ENCODE measurements at places on chromosomes 3 and 15. TPM values are rescaled to one million over a fixed set of nuclear protein-coding genes. Genes with fewer than 3 reads are reported as not detected.

DNA sequence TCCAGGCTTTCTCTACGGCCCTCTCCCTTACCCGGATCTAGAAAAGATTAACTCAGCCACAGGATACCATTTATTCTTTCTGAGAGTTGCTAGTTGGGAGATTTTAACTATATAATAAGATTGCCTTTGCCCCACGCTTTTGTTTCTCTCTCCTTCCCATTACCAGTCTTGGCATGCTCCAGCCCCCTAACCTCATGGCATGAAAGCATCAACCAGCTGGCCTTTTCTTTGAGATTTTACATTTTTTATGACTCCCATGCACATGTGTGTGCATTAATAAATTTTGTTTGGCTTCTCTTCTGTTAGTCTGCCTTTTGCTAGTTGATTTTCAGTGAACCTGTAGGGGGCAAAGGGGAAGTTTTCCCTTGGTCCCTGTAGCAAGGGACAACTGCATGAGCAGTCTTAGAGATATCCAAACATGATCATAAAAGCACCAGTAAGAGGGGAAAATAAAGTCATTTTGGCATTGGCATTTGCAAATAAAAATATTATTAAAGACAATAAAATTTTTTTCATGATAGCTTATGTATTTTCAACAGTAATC lies 73.6 kb downstream of the OXSM start:
- DNase-seq = no peak

- no peak for DNase-seq
These were observed 10.4 kb upstream of the ZFYVE19 start for GRCh38 chr15:40796512-40796911.

GRCh38 chr15:55552926-55553325 lies 35.2 kb downstream of the PYGO1 start:
- DNase-seq = peak; percentile 67

DNA sequence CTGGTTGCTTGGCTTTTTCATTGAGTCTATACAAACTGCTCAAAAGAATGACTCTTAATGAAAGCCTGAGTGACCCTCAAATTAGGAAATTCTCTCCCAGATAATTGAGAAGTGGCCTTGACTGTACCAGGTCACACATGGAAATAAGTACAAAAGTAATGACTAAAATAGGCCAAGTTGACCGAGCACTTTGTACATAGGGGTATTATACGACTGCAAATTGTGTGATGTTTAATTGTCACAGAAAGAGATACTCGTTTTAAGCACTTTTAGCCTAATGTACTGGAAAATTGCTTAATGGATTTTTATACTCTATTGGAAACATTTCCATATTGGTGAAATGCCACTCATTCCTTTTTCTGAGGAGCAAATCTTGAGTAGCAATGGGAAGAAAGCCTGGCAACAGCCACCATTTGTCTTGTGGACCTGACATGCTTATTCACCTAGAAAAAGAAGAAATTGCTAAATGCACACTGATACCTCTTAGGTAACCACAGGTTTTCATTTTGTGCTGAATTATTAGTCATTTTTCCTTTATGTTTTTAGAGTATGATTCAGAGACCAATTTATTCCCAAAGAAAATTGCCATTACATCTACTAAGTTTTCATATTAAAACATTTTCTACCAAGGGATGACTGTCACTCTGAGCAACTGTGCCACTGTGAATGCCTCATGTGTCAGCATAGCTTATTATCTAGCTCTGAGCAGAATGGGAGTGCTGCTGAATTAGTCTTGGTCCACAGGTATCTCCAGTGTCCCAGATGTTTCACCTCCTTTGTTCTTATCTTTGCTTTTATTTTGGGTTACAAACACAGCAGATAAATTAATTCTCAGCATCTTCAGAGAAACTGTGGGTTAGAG lies 8.9 kb upstream of the PXK start:
- no peak for DNase-seq

DNA sequence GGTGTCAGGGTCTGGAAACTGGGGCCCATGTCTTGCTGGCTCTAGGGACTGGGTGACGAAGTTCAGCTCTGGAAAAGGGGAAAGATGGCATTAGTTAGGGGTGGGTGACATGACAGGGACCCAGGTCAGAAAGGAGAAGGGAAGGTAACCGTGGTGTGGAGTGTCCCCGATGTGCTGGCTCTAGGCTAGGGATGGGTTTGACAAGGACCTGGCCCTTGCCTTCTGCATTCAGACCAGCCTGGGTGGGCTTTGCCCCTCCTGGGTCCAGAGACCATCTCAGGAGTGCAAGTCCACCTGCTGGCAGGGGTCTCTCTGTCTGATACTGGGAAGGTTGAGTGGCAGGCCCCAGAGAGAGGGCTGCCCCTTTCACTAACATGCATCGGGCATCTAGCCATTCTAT lies 28.7 kb upstream of the ATP2B2 start:
- DNase-seq = no peak

GRCh38 chr3:53236112-53236841 lies 19.5 kb downstream of the TKT start:
- DNase-seq = peak; percentile 87

DNA sequence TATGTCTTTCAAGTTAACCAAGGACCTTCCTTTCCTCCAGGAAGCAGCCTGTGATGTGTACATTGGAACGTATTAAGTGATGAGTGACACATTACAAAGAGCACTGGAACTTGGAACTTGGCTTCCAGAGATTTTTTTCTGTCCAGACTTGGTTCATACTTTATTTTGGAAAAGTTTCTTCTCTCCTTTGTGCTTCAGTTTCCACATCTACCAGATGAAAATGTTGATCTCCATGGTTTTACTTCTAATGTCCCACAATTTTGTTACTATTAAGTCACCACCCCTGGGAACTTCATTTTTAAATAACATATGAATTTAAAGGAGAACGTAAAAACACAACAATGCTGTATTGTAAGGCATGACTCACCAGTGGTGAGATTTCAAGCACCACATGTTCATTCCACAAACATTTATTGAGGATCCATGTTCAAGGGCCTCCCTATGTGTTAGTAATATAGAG lies 290.7 kb upstream of the LMCD1 start:
- DNase-seq = no peak

DNA sequence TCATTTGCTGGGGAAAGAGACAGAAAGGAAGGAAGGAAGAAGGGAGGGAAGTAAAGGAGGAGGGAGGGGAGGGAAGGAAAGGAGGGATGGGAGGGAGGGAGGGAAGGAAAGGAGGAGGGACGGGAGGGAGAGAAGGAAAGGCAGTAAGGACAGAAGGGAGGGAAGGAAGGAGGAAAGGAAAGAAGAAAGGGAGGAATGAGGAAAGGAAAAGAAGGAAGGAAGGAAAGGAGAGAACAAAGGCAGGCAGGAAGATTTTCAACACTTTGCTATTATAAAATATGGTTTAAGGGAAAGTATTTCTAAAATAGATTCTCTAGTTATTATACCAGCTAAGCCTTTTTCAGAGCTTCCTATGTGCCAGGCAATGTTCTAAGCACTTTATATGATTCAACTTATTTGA lies 278.0 kb upstream of the LYSMD4 start:
- DNase-seq = no peak

The MAPK6 gene
- 23.4 TPM for total RNA-seq

The PHLDB2 gene
- 175 TPM for total RNA-seq

The NOP10 gene
- total RNA-seq = 105 TPM

The TMC3 gene
- 0.81 TPM for total RNA-seq

All from aorta (tissue), 5 donors.